ENCODE measurements at places on chromosomes 11 and 22.

DNA sequence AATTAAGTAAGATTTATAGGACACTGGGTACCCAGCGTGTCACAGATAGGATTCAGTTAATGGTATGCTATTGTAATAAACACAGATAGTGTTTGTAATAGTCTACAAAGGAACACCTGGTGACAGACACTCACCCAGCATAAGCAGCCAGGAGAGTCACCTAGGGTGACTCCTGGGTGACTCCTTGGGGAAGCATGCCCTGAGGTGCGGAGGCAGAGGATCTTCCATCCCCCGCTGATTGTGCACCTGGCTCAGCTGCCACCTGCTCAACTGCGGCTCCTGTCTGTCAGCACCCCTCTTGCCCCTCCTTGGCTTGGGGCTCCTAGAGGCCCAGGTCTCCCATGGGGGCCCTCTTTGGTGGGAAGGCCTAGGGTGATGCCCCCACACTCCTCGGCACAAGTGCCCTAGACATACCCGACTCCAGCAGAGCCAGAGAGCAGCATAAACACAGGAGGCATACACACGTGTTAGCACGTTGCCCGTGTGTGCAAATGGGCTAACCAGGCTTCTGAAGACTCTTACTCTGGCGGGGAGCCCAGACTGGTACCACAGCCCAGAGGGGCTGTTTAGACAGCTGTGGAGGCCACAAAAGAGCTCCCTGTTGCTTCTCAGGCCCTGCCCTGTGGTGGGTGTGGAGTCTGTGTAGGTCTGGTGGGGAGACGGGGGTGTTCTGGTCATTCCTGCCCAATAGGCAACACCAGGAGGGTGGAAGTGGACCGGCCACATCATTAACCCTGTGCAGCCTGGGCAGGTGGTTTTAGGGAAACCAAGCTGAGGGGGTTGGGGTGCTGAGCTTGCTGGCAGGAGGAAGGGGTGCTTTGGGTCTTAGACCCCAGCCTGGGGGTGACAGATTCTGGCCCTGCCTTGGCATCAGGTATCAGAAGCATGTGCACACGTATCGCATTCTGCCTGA, 3.0 kb downstream of the INPPL1 start:
- DNase-seq, result no peak

DNA sequence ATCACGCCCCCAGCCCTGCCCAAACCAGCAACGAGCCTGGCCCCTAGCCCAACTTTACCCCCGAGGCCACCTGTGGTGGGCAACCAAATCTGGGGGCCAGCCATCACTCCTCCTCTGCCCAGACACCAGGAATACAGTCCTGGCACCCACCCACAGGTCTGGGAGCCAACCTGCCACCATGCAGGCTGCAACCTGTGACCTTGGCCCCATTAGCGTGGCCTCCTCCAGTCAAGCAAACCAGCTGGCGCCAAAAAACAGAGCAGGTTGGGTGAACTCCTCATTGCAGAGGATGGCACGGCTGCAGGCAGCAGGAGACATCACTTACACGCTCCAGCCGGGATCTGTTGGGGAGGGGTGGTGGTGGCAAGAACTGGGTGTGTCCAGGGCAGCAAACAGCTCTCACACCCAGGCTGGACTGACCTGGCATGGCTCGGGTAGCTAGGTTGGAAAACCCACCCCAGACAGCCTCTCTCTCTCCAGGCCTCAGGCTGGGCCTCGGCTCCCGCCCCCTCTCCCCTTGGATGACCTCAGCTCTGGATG, 65.5 kb upstream of the TCF20 start:
- no peak for DNase-seq

GRCh38 chr11:65180877-65181568, 705 bp upstream of the CAPN1 start:
- peak; percentile 68 for DNase-seq

DNA sequence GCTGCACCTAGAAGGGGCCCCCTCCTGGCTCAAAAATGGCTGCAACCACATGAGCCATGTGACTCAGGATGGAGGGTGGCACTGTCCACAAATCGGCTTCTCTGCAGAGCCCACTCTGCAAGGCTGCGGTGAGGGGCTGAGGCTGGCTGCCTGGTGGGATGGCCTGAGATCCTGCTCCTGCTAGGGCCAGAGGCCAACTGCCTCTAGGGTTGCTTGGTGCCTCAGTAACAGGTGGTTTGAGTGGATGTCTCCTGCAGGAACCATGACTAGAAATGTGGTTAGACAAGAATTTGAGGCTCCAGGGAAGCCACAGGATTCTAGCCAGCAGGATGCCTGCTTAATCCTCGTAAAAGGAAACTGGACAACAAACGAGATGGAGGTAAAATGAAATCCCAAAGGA, 17.1 kb downstream of the PATZ1 start:
- DNase-seq, result no peak

DNA sequence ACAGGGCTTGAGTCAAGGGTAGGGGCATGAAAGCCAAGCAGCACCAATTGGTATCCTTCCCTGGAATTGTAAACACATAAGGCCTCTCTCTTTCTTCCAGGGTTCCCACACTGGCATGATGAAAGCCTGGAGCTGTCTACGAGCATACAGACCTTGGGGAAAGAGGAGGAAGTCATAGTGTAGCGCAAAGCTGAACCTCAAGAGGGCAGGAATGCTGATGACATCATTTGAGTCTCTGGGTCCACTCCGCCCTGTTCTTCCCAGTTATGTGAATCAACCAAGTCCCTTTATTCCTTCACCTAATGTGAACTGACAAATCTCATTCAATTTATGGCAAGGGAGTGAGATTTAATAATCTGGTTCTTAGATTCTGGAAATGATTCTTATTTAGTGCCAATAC, 266.4 kb upstream of the NCAM1 start:
- DNase-seq, result no peak
